ENCODE measurements at places on chromosomes 2 and 18. TPM values are rescaled to one million over a fixed set of nuclear protein-coding genes. Genes with fewer than 3 reads are reported as not detected.

Gene PTPRM
- total RNA-seq = 1.0 TPM

DNA sequence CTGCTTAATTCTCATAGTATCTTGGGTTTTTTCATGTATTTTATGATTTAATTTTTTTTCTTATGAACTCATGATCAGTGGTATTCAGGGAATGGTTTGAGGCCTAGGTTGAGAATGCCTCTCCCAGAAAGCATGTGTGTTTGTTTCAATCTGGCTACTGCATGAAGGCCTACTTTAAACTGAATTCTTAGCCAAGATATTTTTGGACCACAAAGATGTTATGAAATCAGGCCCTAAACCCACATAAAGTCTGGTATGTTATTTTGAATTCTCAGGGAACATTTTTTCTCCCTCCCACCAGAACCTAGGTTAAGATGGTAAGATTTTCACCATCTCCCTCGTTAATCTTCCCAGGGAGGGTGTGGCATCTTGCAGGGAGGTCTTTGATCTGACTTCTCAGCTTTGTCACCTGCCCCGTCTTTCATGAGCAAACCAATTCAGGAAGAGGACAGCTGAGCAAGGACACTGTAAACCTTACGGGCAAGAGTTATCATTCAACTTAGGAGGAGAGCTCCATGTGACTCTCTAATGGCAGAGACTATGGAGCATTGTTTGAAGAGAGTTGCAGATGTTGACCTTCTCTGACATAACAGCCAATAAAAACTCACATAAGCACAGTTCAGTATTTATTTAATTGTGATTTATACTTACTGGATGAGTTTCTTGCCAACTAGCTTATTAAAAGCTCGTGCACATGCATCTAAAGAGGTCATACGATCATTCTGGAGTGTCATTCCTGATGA, 21.3 kb upstream of the ACKR3 start:
- DNase-seq = no peak

Gene EIF2B4
- 34.5 TPM for total RNA-seq

Gene TBR1
- total RNA-seq = not detected

DNA sequence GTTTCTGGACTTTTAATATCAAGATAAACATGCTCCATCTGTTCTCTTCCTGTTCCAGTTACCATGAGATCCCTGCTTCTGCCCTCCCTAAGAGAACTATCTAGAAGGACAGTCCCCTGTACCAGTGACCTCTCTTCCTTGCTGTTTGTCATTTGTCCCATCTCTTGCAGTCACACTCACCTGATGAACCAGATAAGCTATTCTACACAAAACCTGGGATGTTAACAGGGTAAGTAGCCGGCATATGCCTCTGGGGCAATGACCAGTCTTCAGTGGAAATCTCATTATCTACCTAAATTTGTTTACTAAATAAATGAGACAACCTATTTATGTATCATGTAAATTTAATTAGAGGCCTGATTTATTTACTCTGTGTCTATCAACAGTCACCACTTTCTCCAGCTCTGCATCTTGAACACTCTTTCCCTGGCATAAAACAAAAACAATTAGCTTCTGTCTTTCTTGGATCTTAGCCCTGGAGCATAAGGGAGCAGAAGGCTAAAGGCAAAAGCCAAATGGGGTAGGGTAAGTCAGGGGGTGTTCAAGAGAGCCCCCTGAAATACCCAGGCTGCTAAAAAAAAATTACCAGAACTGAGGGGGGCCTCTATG, 337.7 kb downstream of the ALK start:
- no peak for DNase-seq

- DNase-seq = no peak
Measured at GRCh38 chr2:75565472-75566462, 5.0 kb upstream of the EVA1A start.

Gene TRABD2A
- total RNA-seq = 73.2 TPM

DNA sequence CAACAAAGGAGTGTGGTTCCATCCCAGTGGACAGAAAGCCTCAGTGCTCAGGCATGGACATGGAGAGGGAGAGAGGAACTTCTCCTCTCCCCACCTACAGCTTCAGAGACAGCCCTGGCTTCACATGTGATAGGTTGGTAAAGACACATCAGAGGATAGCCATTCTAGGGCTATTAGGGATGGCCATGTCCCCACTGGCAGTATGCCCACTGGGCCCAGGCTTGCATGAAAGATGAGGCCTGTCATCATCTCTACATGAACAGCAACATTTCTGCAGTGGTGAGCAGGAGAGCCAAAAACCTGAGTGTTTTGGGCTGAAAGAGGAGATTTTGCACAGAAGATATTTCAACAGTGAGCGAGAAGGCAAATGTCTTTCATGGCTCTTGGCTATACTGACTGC, 517.2 kb downstream of the NR4A2 start:
- no peak for DNase-seq

Data from activated CD8-positive, alpha-beta T cell treated with anti-CD3 and anti-CD28 coated beads, Interleukin-2, amount 10 ng/mL, durations not matched to agents 7 days and 5 days (primary cell).